Stimulated activated CD4-positive, alpha-beta T cell treated with anti-CD3 and anti-CD28 coated beads, Interleukin-1b, Interleukin-23, amount 100 ng/mL, for 1 hour (primary cell): ENCODE measurements at places on chromosomes 13 and 19.

DNA sequence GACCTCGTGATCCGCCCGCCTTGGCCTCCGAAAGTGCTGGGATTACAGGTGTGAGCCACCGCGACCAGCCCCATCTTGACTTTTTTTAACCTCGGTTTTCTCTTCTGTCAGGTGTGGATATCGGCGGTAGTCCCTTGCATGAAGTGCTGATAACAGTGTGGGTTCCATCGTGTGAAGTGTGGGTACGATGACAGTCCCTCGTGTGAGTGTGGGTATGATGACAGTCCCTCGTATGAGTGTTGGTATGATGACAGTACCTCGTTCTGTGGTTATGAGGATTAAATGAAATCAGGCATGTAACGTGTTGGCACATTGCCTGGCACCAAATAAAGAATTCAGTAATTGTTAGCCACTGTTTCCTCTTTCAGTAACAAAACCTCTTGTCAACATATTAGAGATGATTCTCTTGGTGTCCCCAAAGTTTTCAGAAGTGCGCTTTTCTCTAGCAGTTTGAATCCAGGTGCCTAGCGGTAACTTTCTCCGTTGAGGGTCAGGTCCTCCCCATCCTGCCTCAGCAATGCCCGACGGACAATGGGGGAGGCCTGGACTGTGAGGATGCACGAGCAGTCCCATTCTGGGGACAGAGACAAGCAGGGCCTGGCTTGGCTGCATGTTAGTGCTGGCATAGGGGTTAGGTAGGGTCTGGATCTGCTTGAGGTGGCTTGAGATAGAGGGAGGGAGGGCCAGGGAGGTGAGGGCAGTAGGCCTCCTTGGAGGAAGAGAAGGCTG, 15.3 kb downstream of the GATAD2A start:
- no peak for DNase-seq

DNA sequence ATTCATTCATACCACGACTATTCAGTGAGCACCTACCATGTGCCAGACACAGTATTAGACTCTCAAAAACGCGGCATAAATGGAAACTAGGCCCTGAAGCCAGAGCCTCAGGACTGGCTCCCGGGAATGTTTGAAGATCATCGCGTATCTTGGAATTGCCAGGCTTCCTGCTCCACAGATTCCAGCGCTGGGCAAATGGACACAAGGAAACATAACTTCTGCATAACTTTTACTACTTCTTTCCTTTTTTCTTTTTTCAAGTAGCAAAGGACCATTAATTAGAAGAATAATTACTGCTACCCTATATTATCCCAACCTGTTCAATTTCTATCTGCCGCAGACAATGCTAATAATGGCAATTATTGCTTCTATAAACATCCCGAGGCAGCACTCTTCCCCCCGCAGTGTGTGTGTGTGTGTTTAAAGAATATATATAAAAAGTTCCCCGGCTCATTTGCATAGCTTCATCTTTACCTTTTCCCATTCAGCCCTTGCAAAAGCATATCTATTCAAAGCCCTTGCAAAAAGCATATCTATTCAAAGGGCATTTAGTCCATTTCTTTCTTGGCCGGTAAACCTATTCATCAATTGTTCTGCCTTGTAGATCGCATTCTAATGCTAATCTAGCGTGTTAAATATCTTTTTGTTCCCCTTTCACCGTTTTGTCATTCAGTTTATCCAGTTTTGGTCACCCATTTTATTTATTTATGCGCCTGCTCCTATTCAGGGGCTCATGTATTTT, 6.1 kb downstream of the SOX21 start:
- no peak for DNase-seq

GRCh38 chr13:25241007-25241406, 46.3 kb downstream of the MTMR6 start:
- no peak for DNase-seq

- no peak for DNase-seq
Measured at GRCh38 chr19:36392916-36393673, 14.1 kb upstream of the ZFP14 start.

GRCh38 chr13:96274046-96274445, 184.1 kb downstream of the HS6ST3 start:
- DNase-seq, result no peak

DNA sequence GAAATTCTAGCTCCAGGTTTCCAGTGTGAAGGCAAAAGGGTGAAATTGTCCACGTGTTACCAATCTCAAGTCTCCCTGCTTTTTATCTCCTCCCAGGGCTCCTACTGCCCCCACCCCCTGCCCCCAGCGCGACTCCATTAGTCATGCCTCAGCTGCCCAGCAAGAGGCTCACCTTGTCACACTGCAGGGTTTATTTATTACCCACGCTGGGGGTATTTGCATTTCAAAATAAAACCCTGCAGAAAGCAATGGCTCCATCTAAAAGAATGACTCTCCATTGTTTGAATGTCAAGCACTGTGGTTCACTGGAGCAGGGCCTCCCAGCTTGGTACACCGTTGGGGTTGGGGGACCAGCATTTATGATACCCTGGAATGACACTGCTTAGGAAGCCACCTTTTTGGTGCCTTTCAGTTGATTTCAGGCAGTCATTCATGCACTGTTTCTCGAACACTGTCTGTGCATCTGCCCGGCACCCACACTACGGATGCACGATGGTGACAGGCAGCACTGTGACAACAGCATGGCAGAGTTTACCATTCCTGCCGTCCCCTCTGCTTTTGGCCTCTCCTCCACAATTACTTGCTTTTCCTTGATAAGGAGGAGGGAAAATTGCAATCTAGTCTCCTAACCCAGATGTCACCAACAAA, 9.9 kb upstream of the POP4 start:
- no peak for DNase-seq

DNA sequence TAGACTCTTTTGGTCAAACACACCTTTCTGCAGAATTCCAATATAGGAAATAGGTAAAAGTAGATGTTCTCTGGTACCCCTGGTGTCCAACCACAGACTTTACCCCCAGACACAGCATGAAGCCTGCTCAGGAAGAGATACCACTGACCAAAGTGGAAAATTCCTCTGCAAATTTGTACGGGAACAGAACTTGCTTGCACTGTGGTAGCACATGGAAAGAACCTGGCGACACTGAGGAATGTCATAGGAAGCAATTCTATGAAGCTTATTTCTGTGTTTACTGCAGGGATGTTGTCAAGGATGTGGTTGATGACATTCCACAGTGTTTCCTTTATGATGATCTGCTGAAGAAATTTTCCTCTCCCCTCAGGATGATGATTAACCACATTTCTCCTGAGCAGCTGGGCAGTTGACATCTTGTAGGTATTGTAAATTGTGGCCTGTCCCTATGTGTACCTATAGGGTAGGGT, 48.9 kb upstream of the TNFSF11 start:
- DNase-seq, result no peak

- peak; percentile 60 for DNase-seq
Measured at GRCh38 chr19:43755256-43755801, 567 bp upstream of the SMG9 start.

DNA sequence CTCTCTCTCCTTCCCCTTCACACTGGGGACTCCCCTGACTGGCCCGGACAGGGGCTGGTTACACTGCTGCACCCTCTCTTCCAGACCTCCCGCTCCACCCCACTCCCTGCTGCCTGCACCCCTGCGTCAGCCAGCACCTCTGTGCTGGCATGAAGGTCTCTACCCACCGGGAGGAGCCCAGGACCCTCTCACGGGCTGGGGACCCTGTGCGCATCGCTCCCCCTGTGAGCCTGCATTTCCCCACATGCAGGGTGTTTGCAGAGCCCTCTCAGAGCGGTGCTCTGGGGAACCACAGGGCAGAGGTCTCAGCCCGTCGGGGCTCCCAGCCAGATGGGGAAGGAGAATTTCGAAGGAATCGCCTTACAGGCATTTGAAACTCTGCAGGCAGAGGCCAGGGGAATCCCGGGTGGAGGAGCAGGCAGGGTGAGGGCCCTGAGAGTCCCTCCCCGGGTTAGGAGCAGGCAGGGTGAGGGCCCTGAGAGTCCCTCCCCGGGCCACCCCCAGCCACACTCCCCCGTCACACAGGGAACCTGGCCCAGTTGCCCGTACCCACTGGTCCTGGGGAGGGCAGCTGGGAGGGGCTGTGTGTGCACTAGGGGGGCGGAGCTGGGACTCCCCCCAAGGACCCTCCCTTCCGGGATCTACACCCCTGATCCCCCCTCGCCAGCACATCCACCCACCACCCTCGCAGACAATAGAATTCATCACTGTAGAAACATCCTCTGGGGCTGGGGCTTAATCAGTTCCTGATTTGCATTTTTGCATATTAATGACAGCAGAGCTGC, 16.3 kb upstream of the TCF3 start:
- DNase-seq, result no peak

DNA sequence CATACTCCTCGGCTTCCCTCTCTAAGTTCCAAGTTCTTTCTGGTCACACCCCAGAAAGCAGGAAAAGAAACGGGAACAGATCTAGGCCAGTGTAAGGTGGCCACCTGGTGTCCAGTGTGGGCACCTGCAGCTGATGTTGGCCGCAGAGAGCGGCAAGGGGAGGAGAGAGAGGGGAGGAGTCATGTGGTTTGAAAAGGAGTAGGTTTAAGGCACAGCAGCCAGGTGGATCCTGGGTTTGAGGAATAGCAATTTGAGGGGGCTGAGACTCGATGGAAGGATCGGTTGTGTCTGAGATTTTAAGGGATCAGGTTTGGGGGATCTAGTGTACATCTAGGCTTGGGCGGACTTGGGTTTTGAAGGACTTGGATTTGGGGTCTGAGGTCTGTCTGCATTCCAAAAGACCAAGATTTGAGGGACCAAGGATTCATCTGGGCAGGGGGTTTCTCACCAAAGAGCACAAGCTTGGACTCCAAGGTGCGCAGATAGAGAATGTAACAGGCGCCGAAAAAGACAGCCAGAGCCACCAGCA, 1.2 kb downstream of the RABAC1 start:
- DNase-seq, result no peak

- no peak for DNase-seq
Measured at GRCh38 chr13:75770592-75771011, 134.5 kb downstream of the LMO7 start.

DNA sequence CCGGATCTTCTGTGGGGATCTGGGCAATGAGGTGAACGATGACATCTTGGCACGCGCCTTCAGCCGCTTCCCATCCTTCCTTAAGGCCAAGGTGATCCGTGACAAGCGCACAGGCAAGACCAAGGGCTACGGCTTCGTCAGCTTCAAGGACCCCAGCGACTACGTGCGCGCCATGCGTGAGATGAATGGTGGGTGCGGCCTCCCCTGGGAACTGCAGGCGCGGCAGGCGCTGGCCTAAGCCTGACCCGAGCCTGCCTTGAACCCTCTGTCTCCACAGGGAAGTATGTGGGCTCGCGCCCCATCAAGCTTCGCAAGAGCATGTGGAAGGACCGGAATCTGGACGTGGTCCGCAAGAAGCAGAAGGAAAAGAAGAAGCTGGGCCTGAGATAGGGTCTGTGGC, 4.4 kb upstream of the ETV2 start:
- no peak for DNase-seq

DNA sequence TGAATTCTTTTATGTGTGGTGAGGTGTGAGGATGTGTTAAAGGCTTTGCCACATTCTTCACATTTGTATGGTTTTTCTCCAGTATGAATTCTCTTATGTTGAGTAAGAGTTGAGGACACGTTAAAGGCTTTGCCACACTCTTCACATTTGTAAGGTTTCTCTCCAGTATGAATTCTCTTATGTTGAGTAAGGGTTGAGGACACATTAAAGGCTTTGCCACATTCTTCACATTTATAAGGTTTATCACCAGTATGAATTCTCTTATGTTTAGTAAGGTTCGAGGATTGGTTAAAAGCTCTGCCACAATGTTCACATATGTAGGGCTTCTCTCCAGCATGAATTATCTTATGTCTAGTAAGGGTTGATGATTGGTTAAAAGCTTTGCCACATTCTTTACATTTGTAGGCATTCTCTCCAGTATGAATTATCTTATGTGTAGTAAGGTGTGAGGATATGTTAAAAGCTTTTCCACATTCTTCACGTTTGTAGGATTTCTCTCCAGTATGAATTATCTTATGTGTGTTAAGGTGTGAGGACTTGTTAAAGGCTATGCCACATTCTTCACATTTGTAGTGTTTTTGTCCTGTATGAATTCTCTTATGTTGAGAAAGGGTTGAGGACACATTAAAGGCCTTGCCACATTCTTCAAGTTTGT, 27.1 kb downstream of the ZNF724 start:
- no peak for DNase-seq

- no peak for DNase-seq
Measured at GRCh38 chr19:8111376-8111775, 38.0 kb downstream of the FBN3 start.

DNA sequence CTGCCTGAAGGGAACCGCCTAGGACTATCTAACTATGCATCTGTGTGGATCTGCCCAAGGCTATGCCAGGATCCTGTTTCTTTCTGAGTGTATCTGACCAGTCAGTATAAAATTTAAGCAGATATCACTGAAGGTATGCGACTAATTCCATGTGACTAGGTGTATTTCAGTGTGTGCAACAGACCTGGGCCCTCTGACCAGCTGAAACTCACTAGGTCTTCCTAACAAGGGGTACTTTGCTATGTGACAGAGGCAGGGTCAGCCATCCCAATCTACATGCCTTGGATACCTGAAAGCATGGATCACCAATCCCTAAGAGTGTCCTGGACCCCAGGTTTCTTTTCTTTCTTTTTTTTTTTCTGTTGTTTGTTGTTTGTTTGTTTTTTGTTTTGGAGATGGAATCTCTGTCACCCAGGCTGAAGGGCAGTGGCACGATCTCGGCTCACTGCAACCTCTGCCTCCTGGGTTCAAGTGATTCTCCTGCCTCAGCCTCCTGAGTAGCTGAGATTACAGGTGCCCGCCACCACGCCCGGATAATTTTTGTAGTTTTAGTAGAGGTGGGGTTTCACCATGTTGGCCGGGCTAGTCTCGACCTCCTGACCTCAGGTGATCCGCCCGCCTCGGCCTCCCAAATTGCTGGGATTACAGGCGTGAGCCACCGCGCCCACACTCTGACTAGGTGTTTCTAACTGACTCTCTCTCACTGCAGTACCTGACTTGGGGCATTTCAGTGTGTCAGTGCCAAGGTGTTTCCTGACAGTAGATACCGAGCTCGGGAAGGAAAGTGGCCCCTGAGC, 43.5 kb downstream of the FCGBP start:
- no peak for DNase-seq

DNA sequence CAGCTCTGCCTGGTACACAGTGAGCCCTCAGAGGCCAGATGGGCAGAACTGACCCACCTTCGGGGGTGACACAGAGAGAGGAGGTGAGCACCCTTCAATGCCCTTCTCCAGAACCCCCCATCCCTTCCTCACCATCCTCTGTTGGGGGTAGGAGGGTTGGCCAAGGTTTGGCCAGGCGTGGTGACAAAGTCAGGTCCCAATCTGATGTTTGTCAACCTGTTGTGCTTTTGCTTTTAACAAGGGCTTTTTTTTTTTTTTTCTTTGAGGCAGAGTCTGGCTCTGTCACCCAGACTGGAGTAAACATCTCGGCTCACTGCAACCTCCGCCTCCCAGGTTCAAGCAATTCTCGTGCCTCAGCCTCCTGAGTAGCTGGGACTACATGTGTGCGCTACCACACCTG, 7.3 kb downstream of the PTGIR start:
- DNase-seq, result no peak

DNA sequence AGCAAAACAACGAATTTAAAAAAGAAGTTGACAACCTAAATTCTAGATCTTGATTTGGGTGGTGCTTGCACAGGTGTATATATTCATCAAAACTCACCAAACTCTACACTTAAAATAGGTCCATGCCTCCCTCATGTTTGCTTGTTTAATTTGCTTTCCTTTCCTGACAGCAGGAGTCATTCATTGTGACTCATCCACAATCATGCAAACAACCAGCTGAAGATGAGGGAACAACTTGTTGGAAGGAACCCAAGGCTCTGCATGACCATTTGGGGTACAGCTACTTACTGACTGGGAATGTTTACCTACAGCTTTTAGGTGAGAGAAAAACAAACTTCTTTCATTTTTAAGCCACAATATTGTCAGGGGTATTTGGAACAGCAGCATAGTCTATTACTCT, 96.6 kb downstream of the RXFP2 start:
- no peak for DNase-seq

- DNase-seq, result no peak
Measured at GRCh38 chr13:28753208-28753892, 34.6 kb upstream of the SLC46A3 start.
